Bronchial epithelial cell (primary cell): ENCODE measurements at places on chromosomes 1 and 21.

DNA sequence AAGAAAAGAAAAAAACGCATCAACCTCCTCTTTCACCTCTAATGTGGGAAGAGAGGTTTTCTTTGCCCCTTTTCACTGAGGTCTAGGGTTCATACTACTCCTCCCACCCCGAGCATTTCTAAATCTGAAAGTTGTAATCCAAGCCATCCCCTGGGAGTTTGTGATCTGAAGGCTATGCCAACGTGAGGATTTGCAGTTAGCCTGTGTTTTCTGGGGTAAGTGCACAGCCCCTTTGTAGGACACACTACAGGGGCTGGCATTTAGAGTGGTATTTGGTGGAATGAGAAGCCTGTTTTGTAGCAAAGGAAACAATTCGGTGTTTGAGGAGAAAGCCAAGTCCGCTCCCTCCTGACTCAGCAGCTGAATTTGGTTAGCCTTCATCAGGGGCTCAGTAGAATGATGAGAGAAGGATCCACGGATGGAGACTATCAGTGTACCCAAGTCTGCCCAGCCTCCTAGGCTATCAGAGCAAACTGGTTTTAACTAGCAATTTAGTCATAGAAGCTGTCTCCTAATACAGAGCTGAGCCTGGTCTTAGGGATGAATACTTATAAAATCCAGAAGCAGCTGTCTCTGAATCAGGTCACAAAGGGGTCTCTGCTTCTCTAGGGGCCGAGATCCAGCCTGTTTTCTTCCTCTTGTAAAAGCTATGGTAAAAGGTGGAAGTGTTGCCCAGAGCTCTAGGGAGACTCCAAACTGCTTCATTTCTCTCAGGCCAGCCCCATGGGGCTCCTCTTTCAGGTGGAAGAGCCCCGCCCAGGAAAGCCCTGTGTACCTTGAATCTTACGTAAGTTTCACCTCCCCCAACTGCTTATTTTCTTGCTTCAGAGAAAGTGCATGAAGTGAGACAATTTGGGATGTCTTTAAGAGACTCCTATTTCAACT is 2.1 kb downstream of the PCP4L1 start:
- DNase-seq = peak; percentile 49

- no peak for DNase-seq
Observed at GRCh38 chr21:45040157-45040711, 34.1 kb upstream of the ADARB1 start.

DNA sequence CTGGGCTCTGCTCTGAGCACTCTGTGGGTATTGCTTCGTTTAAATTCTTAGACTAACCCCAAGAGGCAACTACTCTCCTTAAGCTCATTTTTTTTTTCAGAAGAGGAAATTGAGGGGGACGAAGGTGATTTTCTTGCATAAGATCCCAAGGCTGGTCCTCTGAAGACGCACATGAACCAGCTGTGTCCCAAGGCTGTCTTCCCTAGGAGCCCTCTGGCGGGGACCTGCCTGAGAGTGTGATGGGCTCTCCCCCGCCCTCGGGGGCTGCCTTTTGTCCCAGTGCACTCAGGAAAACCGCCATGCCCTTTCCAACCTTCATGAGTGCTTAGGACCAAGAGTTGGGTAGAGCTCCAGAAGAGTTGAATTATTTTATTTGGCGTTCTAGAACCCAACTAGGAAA is 21.7 kb downstream of the UMODL1 start:
- no peak for DNase-seq

DNA sequence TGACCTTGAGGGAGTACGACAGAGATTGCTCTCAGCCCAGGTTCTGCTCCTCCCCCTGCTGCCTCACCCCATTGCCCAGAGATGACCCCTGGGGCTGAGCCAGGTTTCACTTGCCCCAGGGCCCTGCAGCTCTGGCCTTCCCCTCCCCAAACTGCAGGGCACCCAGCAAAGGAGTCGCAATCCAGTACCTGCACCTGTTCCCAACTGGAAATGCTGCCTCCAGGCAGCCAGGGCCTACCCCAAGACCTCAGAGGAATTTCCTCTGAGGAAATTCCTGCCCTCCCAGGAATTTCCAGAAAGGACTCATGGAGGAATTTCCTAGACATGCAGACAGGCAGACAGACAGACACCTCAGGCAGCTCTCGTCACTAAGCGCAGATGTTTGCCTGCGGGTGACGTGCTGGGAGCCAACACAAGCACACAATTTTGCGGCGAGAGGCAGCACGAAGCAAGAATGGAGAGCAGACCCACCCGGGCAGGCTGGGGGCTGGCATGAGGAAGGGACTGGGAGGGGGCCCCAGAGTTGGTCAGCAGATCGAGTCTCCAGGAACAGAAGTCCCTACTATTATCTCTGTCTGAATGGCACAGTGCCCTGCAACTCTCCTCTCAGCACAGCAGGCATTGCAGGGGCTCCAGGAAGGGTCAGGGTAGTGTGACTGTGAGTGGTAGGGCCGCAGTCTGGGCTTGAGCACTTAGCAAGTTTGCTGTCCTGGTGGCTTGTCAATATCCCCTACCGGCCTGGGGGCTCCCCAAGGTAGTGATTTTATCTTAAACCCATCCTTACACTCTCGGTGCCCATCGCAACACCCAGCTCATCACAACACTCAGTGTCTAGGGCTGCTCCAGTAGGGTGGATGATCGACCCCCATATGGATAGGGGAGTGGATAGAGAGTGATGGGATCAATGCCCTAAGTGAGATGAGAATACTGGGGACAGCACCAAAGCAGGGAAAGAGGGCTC is 2.9 kb upstream of the EFNA1 start:
- DNase-seq = peak; percentile 69

DNA sequence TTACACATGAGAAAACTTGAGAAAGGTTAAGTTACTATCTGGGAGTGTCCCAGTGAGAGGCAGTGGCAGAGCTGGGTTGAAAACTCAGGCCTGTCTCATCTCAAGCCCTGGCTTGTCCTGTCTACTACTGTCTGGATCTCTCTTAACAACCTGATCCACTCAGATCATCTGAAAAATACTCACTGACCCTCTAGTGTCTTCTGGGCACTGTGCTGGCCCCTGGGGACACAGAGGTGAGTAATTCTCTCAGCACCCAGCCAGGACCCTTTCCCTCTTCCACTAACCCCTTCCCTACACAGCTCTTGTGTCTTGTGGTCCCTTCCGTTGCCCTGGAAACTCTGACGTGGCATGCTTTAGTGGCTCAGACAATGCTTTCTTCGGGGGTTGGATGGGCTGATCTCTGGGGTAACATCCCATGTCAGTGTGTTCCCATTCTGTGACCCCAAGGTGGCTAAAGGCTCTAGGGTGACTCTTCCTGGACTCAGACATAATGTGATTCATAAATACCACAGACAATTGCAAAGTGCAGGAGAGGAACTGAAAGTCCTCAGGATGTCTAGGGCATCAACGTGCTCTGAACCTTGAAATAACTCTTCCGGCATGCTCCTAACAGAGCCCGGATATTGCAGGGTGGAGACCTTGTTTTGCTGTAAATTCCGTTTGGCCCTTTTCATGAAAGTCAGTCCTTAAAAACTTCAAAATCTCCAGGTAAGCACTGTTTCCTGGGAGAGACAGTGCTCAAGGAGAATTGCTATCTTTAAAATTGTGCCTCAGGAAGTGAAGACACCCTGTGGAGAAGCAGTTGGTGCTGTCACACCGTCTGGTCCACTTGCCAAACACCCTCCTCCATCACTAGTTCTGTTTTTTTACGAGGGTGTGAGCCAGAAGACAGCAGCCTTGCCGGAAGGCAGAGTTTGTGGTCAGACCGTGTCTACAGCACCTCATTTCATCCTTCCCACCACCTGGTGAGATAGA is 4.0 kb downstream of the SHISAL2A start:
- peak; percentile 60 for DNase-seq

DNA sequence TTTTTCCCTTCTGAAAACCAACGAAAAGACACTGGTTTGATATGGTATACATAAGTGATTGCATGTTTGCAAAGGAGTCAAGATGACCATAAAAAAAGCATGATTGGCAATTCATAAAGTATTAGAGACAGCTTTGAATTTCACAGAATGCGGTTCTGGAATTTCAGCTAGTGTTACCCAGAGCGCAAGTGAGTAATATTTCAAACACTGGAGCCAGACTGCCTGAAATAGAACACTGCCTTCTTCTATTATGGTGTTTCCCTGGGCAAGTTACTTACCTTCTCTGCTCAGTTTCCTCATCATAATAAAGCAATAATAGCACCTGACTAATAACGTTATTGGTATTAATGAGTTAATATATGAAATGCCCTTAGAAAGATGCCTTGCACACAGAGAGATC is 54.7 kb downstream of the NEGR1 start:
- DNase-seq = no peak

GRCh38 chr1:24948079-24948827 is 18.2 kb upstream of the RUNX3 start:
- no peak for DNase-seq

DNA sequence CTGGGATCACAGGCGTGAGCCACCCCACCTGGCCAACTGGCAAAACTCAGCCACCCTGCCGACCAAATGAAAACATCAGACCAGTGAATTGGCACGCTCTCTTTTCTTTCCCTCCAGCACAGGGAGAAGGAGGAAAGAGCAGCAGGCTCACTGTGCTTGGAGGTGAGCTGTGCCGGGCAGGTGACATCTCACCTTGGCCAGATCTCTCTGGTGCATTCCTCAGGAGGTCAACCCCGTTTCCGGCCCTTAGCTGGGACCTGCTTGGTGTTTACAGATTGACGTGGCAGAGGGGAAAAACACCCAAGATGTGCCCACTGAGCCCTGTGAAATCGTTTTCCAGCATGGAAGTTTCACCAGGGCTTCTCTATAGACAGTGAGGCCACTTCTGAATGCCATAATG is 45.1 kb downstream of the TMEM51 start:
- DNase-seq = no peak

GRCh38 chr1:244384066-244384465 is 67.6 kb downstream of the ADSS2 start:
- no peak for DNase-seq

DNA sequence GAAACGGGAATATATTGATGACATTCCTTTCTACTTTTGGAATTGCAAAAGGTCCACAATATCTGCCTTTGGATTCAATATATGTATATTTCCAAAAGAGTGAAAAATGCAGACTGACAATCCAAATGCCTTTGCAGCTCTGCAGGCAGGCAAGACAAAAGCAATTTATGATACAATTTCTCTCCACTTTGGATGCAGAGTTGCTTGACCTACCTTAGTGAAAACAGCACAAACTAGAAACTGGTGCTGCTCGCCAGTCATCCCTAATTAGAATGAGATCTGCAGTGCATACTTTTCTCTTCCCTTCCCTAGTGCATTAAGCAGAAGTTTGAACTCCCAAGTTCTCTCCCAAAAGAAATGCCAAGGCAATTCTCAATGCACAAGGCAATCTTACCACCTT is 56.8 kb downstream of the KIAA0319L start:
- no peak for DNase-seq

DNA sequence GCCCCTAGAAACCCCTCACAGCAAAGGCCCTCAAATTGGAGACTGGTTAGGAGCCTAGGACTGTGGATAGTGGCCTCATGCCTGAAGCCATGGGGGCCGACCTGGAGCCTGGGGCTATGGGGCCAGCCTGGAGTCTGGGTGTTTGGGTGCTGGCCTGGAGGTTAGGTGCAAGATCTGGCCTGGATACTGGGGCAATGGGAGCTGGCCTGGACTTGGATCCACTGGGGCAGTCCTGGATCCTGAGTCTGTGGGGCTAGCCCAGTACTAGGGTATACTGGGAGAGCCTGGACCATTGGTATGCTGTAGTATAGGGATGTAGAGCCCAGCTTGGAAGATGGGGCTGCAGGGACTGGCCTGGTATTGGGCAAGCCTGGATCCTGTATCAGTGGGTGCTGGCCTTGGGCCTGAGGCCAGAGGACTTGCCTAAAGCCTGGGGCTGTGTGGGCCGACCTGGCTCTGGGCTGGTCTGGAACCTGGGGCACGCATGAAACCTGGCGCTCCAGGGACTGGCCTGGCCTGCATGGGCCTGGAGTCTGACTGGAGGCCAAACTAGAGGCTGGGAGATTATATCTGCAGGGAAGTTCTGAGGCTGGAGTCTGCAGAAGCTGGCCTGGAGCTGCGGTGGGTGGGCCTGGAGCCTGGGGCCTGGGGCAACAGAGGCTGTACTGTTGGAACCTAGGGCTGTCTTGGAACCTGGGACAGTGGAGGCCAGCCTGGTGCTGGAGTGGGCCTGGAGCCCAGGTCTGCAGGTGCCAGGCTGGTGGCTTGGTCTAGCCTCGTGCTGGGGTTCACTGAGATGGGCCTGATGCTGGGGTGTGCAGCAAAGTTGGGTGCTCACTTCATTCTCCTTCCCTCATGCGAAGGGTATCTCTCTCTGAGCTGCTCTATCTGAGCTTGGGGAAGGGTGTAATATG is 12.6 kb upstream of the DENND1B start:
- DNase-seq = no peak
